Right atrium auricular region (tissue), 2 donors: ENCODE measurements at places on chromosomes 13 and 19. TPM values are rescaled to one million over a fixed set of nuclear protein-coding genes. Genes with fewer than 3 reads are reported as not detected.
A peak's percentile ranks its signal among the peaks of the same experiment; 100 is the strongest.

Gene PSG7
- total RNA-seq, result not detected

Gene ZNF382
- total RNA-seq, result 11.9 TPM

Gene YJEFN3
- total RNA-seq, result 0.85 TPM

Gene PSG1
- total RNA-seq, result not detected

Gene ZNF566
- total RNA-seq, result 10.2 TPM

Gene ZNF541
- 0.20 TPM for total RNA-seq

Gene RAB3A
- 27.0 TPM for total RNA-seq

- peaks cover 47% of the 10 kb centered on the region for H3K36me3 ChIP-seq
- H3K27ac ChIP-seq, result peak overlapping the region; percentile 93
- no peaks in the 10 kb centered on the region for H3K27me3 ChIP-seq
- DNase-seq, result peak; percentile 83
- peaks cover 29% of the 10 kb centered on the region for H3K4me1 ChIP-seq
Observed at GRCh38 chr19:46841458-46842083, 9.1 kb downstream of the AP2S1 start.

- DNase-seq, result no peak
- H3K36me3 ChIP-seq, result no peaks in the 10 kb centered on the region
- no peak overlapping the region for H3K27ac ChIP-seq
- H3K4me3 ChIP-seq, result no peak overlapping the region
- H3K27me3 ChIP-seq, result no peaks in the 10 kb centered on the region
Observed at GRCh38 chr13:30982906-30983305, 50.5 kb downstream of the TEX26 start.

GRCh38 chr19:28549680-28550277, 663.2 kb downstream of the UQCRFS1 start:
- H3K36me3 ChIP-seq, result no peaks in the 10 kb centered on the region
- no peak overlapping the region for H3K4me3 ChIP-seq
- no peak overlapping the region for H3K27ac ChIP-seq
- H3K4me1 ChIP-seq, result no peaks in the 10 kb centered on the region
- H3K27me3 ChIP-seq, result no peaks in the 10 kb centered on the region
- DNase-seq, result no peak

DNA sequence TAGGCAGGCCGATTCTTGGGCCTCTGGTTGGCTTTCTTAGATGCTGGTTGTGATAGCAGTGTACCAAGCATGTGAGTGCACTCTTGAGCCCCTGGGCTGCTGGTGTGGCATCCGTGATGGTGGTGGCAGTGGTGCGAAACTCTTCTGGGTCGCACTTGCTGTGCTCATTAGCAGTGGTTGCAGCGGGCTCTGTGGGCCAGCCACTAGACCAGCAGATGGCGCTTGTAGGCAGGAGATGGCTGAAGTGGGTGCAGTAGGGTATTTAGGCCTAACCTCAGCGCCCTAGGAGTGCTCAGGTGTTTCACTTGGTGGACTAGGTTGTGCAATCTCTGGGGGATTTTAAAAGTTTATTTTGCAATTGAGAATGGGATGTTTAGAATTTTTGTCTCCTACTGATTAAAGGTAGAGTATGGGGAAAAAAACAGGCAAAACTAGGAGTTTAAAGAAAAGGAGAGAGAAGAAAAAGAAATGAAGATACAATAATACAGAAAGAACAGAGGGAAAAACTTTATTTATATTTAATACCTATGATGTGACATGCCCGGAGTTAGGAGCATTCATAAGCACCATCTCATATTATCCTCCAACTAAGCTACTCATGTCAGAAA, 4.3 kb upstream of the ZNF17 start:
- no peak for DNase-seq
- H3K4me1 ChIP-seq, result peaks cover 10% of the 10 kb centered on the region
- no peaks in the 10 kb centered on the region for H3K27me3 ChIP-seq

DNA sequence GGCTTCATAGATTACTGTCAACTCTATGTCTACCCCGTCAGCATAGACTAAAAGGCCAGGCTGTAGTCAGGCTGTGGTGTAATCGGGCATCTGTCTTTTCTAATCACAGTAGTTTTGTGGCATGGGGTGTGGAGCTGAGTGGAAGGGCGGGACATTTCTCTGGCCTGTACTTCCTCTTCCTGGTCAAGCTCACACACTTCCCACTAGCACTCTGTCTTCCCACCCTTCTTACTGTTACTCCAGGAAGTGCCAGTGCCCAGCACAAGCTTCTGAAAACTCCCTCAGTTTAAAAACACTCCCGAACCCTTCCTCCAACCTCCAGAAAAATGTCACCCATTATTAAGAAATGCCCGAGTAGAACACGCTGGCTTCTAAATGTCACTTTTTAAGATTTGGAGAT, 229.8 kb downstream of the KLF5 start:
- H3K4me1 ChIP-seq, result no peaks in the 10 kb centered on the region
- no peaks in the 10 kb centered on the region for H3K36me3 ChIP-seq
- DNase-seq, result no peak
- no peak overlapping the region for H3K27ac ChIP-seq
- no peaks in the 10 kb centered on the region for H3K27me3 ChIP-seq

DNA sequence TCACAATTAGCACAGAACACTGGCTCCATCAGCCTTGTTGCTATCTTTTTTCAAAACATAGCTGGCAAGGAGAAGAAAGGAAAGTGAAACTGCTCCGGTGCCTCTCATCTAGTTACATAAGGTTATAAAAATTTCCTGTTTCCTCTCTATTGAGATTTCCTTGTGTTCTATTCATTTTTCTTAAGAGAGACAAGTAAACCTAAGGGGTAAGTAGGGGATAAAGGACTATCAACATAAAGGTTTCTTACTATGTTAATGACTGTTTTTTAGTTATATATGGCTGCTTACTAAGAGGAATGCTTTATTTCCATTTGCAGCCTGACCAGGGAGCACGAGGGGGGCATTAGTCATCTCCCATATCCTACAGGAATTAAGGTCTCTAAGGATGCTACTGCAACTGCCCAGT, 73.2 kb upstream of the MLNR start:
- H3K4me1 ChIP-seq, result no peaks in the 10 kb centered on the region
- no peak overlapping the region for H3K27ac ChIP-seq
- no peak for DNase-seq
- no peak overlapping the region for H3K4me3 ChIP-seq
- peaks cover 39% of the 10 kb centered on the region for H3K36me3 ChIP-seq

DNA sequence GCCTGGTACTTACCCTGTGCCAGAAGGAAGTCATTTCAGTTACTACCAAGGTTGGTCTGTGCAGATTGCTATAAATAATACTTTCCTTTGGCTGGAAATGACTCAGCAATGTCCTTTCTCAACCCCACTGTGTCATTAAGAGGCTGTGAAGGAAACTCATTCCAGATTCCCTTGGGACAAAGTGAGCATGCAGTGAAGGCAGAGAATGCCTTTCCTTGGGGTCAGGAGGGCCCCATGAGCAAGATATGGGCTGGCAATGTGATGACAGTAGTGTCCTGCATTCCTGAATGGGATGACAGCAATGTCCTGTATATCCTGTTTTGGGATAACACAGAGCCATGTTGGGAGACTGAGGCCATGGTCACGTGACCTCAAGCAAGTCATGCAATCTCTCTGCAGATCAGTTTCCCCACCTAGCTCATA, 213.1 kb upstream of the TMTC4 start:
- no peak overlapping the region for H3K4me3 ChIP-seq
- no peaks in the 10 kb centered on the region for H3K27me3 ChIP-seq
- no peaks in the 10 kb centered on the region for H3K36me3 ChIP-seq

- peak; percentile 71 for DNase-seq
- peak overlapping the region; percentile 98 for H3K27ac ChIP-seq
- H3K4me1 ChIP-seq, result no peaks in the 10 kb centered on the region
- no peak overlapping the region for H3K4me3 ChIP-seq
- no peaks in the 10 kb centered on the region for H3K36me3 ChIP-seq
Observed at GRCh38 chr19:6060600-6061375, 49.5 kb downstream of the RFX2 start.

- H3K36me3 ChIP-seq, result no peaks in the 10 kb centered on the region
- DNase-seq, result no peak
- H3K4me3 ChIP-seq, result no peak overlapping the region
- no peak overlapping the region for H3K27ac ChIP-seq
- H3K27me3 ChIP-seq, result no peaks in the 10 kb centered on the region
- no peaks in the 10 kb centered on the region for H3K4me1 ChIP-seq
Observed at GRCh38 chr13:87524775-87525174, 146.4 kb upstream of the SLITRK5 start.

DNA sequence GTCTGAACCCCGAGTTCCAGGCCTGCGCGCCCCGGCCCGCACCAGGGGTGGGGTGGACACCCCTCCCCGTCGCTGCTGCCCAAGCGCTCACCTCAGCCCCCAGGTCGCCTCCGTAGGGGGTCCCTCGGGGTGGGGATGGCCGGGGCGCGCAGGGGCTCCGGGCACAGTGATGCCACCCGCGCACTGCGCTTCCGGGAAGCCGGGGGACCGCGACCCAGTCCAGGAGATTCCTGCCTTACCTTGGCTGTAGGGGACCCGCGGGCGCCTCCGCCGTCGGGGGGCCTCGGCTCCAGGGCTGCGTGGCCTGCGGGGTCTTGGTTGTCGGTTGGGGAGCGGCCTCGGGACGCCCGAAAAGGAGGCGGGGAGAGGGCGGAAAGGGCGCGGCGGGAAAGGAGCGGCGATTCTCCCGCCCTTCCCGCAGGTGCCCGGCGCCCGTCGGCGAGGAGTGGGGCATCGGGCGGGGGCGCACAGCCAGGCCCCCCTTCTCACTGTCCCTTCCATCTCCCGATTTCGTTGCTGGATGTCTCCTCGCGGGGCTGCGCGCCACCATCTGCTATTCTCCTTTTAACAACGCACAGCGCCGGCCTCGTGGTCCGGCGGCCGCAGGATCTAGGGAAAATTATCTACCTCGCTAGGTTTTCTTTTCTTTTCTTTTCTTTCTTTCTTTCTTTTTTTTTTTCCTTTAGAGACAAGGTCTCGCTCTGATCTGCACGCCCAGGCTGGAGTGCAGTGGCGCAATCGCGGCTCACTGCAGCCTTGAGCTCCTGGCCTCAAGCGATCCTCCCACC, at the start of gene KEAP1:
Gene KEAP1, minus strand, starts transcription at position 355 of the 788 bp plus-strand sequence. CDS start 3,323 bp downstream, outside the sequence.
- H3K4me3 ChIP-seq, result peak within 1 kb of the TSS; percentile 99
- peak within 1 kb of the TSS; percentile 99 for H3K27ac ChIP-seq
- H3K27me3 ChIP-seq, result no peaks in the 10 kb centered on the region

DNA sequence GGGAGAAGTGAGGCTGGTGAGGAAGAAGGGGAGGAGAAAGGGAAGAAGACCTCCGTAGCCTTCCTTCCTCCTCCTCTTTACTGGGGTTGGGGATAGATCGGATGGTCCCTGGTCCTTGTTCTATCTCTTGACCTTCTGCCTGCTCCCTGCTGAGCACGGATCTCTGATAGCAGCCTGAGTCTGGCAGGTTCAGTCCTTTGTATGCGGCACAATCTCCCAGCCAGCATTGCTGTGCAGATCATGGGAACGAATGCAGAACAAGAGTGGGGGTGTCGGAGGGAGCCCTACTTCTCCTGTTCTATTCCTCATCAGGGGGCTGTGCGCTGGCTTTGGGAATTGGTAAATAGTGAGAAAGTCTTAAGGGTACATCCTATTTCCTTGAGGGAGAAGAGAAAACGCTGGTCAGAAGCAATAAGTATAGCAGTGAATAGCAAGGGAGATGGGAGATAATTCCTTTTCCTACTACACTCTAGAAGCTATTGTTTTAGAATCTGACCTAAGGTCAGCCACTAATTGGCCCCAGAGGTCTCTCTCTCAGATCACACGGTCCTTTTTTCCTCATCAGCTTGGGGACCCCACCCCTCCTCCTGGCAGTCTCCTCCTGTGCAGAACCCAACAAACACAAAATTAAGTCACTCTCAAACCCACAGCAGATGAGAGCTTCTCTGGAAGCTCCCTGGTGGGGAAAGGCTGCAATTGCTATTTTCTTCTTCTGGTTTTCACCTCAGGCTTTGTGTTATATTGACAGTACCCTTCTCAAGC, 41.0 kb downstream of the KL start:
- H3K27me3 ChIP-seq, result no peaks in the 10 kb centered on the region
- H3K4me1 ChIP-seq, result peaks cover 12% of the 10 kb centered on the region
- no peak for DNase-seq
- no peaks in the 10 kb centered on the region for H3K36me3 ChIP-seq

- no peak overlapping the region for H3K4me3 ChIP-seq
- no peak for DNase-seq
- no peaks in the 10 kb centered on the region for H3K27me3 ChIP-seq
- H3K4me1 ChIP-seq, result no peaks in the 10 kb centered on the region
Observed at GRCh38 chr13:101331731-101332130, 84.6 kb downstream of the NALCN start.

DNA sequence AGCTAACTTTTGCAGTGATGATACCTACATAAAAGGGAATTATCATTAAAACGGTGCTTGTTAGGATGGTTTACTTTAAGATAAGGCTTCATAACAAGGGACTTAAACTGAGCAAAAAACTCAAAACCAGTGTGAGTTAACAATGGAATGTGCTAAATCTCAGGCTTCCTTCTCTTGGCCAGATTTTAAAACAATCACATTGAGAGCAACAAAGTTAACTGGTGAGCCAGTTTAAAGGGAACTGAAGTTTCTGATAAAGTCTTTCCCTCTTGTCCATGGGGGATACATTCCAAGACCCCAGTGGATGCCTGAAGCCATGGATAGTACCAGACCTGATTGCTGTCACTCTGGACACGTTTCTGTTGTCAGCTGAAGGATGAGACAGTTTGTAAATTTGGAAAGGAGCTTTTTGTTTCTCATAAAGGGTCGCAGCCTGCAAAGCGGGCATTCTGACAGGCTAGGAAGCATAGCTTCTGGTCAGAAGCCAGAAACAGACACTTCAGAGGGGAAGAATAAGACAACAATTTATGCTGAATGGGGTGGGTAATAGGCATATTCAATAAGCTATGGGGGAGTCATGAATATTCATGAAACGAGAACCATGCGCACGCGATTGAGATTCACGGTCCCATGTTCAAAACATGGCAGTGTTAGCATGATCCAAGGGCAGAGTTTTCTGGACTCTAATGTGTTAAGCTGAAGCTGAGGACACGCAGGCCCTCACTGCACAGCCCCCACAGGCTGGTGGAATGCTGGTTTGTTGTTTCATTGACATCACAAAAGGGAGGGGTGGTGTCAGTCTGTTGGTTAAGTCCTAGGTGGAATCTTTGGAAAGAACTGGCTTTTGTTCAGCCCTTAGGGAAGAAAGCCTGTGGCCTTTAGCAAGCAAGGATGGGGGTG, 150.6 kb upstream of the RNF113B start:
- no peak for DNase-seq
- H3K27ac ChIP-seq, result no peak overlapping the region
- H3K27me3 ChIP-seq, result no peaks in the 10 kb centered on the region
- peaks cover 9% of the 10 kb centered on the region for H3K4me1 ChIP-seq
- no peak overlapping the region for H3K4me3 ChIP-seq
